GM19239 (cell line): ENCODE measurements at places on chromosomes 4 and X.

GRCh38 chr4:159446266-159446976 lies 343.5 kb downstream of the RAPGEF2 start:
- peak; percentile 38 for DNase-seq

DNA sequence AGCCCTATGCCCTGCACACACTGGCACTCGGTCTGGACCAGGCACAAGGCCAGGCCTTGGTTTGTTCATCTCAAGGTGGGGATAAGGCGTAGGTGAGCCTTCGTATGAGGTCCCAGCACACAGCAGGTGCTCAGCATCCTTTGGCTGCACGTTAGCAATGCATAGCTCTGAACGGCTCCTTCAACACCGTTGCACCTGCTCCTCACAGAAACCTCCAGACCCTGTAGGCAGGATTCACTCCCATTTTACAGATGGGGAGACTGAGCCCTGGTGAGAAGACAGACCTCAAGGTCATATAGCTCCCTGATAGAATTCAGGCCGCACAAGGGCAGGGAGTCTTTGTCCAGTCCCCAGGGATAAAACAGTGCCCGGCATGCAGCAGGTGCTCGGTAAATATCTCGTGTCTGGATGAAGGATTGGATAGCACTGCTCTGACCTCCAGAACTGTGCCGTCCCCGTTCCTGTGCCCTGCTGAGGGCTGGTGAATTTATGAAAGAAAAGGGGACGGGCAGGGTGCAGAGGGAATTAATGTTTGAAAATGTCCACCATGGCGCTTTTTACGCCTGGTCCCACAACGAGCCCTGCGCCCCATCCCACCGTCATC lies 2.4 kb downstream of the PPP2R2C start:
- DNase-seq: no peak

DNA sequence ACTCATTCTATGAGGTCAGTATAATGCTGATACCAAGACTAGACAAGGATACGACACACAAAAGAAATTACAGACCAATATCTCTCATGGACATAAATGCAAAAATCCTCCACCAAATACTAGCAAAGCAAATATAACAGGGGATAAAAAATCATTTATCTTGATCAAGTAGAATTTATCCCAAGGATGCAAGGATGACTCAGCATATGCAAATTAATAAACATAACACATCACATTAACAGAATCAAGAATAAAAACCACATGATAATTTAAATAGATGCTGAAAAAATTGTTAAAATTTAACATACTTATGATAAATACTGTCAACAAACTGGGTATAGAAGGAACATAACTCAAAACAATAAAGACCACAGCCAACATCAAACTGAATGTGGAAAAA lies 69.4 kb upstream of the GABRA2 start:
- DNase-seq: no peak

DNA sequence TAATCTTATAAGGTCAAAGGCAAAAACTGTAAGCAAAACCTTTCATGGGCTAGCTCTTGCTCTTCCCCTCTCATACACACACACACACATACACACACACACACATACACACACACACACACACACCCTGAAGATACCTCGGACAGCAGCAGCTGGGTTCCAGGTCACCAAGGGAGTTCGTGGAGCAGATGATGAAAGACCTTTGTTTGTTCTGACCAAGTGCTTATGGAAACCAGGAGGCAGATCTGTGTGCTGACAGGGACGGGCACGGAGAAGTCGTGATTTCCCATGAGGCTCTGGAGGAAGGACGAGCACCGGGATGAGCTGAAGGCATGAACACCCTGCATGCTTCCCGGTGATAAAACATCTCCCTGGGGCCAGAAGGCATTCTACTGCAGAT lies 35.4 kb upstream of the CRMP1 start:
- DNase-seq: no peak

DNA sequence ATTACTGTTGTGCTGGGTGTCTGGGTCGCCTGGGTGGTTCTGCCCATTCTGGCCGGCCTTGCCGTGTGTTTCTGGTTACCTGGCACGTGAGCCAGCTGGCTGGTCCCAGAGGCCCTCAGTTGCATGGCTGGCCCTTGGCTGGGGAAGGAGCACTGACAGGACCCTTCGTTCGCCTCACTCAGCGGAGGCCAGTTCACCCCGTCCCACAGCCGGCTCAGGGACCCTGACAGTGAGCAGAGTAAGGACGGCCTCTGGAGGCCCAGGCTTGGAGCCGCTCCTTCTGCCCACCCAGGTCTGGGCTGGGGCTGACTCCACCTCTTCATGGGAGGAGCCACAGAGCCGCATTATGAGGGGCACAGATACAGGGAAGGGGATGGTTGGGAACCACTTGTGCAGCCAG lies 20.3 kb upstream of the HGFAC start:
- DNase-seq: no peak

DNA sequence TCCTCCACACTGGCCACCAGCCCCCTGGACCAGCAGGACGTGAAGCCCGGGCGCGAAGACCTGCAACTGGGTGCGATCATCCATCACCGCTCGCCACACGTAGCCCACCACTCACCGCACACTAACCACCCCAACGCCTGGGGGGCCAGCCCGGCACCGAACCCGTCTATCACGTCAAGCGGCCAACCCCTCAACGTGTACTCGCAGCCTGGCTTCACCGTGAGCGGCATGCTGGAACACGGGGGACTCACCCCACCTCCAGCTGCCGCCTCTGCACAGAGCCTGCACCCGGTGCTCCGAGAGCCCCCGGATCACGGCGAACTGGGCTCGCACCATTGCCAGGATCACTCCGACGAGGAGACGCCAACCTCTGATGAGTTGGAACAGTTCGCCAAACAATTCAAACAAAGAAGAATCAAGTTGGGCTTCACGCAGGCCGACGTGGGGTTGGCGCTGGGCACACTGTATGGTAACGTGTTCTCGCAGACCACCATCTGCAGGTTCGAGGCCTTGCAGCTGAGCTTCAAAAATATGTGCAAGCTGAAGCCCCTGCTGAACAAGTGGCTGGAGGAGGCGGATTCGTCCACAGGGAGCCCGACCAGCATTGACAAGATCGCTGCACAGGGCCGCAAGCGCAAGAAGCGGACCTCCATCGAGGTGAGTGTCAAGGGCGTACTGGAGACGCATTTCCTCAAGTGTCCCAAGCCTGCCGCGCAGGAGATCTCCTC lies 600 bp downstream of the POU3F4 start:
- DNase-seq: no peak
